ENCODE measurements at places on chromosomes 5 and 9.

DNA sequence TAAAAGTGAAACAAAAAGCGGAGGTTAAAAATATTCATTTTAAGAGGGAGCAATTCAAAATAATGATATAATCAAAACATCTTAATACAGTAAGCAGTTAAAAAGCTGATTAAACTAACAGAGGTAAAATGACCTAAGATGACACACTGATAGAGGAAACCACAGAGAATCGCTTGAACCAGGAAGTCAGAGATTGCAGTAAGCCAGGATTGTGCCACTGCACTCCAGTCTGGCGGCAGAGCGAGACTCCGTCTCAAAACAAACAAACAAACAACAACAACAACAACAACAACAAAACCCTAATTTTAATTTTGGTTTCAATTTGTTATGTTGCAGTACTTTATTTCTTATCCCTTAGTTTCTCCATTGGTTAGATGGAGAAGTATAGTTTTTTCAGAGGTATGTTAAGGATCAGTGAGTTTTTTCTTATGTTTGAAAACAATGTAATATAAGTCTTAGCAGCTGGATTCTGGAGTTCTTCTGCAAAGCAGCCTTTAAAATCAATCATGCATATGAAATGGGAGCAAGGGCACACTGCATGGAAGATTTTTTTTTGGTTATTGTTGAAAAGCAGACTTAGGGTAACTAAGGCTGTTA lies 58.5 kb downstream of the MLANA start:
- no peak for DNase-seq

GRCh38 chr5:178383301-178383918 lies 150.8 kb upstream of the PHYKPL start:
- no peak for DNase-seq

DNA sequence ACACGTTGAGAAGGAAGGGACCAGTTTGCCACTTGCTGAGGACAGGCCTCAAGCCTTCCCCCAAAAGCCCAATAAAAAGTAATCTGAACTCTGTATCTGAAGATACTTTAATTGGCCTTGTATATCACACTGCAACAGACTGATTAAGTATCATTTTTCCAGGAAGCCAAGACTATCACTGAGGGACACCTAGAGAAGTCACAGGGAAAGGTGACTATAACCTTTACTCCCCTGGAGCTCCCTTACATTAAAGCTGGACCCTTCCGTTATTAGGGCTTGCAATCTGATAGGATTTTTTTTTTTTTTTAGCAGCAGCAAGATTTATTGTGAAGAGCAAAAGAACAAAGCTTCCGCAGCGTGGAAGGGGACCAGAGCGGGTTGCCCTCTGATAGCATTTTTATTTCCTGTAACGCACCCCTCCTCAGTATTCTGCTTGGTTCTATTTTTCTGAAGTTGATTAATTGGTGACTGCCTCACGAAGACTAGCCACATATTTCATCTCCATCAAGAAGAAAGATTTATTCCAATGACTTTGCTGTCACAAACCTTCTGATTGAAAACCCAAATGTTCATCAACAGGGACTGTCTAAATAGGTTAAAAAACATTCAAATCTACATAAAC lies 2.7 kb downstream of the CDC14B start:
- DNase-seq, result no peak

DNA sequence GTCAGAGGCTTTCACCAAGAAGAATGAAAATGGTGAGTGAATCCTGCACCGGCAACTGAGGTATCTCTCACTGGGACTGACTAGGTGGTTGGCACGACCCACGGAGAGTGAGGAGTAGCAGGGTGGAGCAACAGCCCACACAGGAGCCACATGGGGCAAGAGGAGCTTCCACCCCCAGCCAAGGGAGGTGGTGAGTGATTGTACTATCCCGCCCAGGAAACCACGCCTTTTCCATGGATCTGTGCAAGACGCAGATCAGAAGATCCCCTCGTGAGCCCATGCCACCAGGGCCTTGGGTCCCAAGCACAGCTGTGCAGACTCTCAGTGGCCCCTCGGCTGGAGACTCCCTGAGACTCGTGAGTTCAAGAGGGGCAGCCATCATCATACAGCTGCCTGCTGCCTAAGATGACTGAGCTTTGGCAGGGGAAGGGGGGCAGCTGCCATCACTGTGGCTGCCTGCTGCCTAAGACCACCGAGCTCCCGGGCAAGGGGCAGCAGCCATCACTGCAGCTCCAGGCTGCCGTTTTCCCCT lies 229.5 kb downstream of the AP3B1 start:
- no peak for DNase-seq

DNA sequence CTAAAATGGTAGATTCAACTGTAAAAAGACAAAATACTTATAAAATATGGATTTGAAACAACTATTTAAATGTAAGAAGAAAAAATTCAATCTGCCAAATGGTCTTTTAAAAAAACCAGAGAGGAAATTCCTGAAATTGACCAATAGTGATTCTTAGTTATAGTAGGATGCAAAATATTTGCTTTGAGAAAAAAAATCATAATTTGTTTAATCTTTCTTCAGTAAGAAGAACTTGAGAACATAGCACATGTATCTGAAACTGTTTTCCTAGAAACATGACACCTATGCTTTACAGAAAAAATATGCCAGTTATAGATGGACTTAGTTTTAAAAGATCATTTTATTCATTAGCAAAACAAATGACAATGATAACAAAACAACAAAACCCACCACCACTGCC lies 186.9 kb upstream of the CD180 start:
- no peak for DNase-seq

GRCh38 chr5:111848476-111848875 lies 91.5 kb upstream of the NREP start:
- no peak for DNase-seq

DNA sequence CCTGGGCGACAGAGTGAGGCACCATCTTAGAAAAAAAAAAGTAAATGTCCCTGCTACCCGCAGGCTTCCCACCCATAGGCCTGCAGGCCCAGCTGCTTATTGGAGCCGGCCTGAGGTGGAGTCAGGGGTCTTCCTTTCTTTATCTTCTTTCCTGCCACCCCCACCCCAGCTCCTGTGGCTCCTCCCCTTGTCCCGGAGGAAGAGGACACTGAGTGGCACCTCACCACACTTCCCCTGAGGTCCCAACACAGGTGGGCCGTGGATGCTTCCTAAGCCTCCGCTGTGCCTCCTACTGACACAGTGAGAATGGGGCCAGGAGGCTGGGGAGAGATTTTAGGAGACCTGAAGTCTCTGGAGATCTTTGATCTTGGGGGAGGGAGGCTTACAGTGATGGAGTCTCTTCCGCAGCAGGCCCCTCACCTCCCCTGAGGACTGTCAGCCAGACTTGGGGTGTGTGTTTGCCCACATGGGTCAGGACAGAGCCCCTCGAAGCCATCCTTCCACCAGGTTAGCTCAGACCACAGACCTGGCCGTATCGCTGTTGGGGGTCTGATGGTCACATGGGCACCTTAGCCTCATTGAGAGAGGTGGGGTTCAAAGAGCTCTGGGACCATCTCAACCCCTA lies 135.4 kb upstream of the IER5L start:
- no peak for DNase-seq

DNA sequence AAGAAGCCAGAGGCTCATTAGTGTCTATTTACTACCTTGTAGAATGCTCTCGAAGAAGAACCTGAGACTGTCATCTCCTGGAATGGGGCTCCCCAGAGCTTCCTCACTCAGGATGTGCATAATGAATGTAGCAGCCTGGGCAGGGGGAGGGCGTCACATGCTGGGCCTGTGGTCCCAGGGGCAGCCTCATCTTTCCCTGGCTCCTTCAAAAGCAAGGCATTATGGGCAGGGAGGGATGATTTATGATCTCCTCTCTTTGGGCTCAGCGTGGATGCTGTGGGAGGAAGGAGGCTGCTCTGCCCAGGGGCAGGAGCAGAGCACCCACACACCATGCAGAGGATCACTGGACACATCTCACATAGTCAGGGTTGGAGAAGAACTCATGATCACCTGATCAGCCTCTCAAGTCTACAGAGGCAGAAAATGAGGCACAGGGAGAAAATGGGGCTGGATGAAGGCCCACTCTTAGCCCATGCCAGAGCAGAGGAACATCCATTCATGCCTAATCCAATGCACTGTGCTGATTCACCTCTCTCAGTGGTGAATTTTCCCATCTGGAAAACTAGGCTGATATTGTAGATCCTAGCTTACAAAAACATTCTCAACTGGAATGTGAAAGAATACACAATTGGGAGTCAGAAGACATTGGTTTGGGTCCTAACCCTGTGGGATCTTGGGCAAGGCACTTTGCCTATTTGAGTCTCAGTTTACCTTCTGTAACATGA lies 173.7 kb downstream of the CARTPT start:
- no peak for DNase-seq

DNA sequence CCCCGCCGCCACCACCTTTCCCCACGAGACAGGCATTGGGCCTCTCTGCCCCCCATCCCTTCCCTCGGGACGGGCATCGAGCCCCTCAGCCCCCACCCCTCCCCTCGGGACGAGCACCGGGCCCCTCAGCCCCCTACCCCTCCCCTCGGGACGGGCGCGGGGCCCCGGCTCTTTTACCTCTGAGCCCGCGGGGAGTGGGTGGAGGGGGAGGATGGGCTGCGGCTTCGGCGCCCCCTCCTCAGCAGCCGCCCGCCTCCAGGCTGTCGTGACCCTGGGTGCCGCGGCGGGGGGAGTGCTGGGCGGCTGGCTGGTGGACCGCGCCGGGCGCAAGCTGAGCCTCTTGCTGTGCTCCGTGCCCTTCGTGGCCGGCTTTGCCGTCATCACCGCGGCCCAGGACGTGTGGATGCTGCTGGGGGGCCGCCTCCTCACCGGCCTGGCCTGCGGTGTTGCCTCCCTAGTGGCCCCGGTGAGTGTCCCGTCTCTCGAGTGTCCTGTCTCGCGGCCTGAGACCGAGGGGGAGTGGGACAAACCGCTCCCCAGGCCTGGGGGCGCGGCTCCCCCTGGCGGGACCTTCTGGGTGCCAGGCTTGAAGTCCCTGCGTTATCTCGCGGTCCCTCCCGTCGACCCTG lies 791 bp downstream of the SLC2A8 start:
- no peak for DNase-seq

GRCh38 chr5:172446336-172447051 lies 7.8 kb downstream of the SH3PXD2B start:
- no peak for DNase-seq

GRCh38 chr5:156327296-156327695 lies 332 bp downstream of the SGCD start:
- DNase-seq, result no peak

DNA sequence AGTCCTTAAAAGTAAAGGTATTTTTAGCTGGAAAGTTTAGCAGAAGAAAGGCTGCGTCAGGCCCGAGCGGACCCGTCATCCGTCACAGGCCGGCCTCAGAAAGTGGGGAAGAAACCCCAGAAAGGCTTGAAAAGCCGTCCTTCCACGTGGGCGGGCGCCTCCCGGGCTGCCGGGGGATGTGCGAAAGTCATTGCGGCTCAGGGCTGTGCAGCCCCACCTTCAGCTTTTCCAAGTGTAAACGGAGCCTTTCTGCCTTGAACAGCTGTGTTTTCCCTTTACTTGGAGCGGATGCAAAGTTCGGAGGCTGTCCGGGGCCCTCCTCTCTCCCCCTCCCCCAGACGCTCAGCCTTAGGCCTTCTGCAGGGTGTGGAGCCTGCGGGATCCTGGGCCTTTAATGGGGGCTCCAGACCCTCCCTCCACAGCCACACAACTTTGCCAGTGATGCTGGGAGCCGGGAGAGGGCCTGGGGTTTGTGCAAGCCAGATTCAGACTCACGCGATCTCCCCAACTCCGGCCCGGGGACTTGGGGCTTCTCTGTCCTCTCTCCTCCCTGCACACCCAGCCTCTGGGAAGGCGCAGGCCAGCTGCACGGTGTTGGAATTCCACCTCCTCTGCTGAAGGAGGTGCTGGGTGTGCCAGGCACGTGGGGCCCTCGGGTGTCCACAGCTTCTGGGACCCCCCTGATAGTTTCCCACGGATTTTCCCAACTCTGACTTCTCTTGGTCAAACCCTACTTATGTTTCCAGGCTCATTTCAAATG lies 95.5 kb upstream of the RAPGEF1 start:
- no peak for DNase-seq

GRCh38 chr9:129496473-129497004 lies 124.4 kb downstream of the C9orf50 start:
- DNase-seq, result no peak

DNA sequence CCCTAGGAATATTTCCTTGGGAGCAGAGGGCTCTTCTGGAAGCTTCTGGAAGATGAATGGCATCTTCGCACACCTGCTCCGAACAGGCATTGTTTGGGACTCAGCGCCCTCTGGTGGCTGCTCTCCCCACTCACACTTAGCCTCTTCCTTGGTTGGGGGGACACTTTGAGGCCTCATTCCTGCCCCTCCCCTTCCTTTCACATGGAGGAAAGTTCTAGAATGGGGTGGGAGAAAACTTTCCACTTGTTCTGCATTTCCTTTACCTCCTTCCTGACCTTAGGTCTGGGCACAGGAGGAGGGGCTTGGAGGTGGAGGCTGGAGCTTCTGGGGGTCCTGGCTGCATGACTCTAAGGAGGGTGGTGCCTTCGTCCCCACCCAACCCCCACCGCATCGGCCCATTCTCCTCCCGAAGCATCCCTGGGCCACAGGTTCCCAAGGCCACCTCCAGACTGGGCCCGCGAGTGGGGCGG lies 19.3 kb upstream of the SMIM32 start:
- no peak for DNase-seq

DNA sequence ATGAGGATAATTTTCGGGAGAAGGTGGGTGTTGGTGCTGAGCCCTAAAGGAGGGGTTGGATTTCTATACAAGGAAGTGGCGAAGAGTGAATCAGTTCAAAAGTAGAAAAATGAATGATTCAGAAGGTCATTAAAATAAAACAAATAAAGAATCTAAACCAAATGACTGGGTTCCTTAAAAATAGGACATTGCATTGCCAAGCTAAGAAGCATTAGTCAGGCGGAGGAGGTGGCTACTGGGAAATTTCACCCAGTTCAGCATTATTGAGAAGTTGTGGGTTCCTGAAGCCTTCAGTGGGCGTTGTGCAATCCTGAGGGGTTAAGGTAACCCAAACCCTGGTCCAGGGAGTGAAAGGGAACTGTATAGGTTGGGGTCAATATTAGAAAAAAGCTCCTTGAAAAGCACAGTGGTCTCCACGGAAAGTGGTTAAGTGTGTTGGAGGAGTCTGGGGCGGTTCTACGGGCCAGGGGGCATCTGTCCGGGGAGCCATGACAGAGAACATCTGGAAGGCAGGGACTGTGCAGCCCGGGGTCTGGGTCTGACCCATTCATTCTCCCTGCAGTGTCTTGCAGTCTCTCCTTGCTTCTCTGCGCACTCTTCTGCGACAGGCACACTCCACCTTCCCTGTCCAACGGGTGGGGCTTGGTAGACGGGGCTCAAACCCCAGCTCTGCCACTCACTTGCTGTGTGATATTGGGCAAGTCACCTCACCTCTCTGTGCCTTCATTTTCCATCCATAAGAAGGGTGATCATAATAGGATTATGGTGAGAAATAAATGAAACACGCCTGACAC lies 27.6 kb upstream of the DUSP1 start:
- no peak for DNase-seq

- DNase-seq, result no peak
Observed at GRCh38 chr9:79779901-79780300, 208.1 kb downstream of the TLE4 start.

- DNase-seq, result no peak
Observed at GRCh38 chr9:94719878-94720277, 6.6 kb upstream of the AOPEP start.
